GM04503 (cell line): ENCODE measurements at places on chromosomes 5 and 9.

DNA sequence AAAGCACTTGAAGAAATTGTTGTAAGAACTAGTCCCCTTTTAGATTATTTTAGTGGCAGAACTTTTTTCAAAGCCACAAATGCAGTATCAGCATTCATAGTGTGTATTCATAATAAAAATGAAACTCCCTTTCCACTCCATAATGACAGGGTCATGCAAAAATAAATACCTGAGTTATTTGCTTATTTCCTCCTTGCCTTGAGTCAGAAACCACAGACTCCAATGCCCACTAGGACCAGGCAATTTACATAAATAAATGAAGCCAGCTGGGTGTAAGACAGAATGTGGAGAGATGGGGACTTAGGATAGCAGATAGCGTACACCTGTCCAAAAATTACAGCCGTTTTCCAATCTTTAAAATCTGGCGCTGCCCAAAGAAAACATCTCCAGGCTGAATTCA is 417.8 kb downstream of the TMEM161B start:
- no peak for DNase-seq

DNA sequence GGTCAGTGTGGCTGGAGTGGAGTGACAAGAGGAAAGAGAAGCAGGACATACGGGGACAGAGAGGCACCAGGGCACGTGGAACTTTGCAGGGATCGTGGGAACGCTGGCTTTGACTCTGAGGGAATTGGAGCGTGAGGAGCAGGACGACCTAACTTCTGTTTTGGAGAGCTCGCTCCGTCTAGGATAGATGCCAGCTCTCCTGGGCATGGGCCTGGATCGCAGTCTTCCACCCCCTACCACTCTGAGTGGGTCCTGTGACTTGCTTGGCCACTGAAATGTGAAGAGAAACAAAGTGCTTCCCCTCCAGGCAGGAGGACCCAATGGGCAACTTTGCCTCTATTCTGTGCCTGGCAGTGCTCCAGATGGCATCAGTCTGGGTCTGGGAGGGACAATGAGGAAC is 8.7 kb upstream of the SH3PXD2B start:
- no peak for DNase-seq

DNA sequence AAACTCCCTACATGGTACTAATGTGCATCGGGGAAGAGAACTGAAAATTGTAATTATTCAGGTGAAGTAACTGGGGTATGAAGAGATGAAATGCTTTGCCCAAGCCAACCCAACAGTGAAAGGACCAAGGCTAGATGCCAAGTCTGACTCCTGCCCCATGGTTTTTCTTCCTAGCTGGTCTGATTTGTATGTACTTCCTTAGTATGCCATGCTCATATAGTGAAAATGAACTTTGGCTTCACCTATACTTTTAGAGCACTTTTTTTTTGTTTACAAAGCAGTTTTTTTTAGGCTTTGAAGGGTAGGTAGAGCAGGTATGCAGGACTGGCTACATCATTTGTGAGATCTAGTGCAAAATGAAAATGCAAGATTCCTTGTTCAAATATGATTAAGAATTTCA is 359.4 kb upstream of the RIOK2 start:
- DNase-seq: no peak

DNA sequence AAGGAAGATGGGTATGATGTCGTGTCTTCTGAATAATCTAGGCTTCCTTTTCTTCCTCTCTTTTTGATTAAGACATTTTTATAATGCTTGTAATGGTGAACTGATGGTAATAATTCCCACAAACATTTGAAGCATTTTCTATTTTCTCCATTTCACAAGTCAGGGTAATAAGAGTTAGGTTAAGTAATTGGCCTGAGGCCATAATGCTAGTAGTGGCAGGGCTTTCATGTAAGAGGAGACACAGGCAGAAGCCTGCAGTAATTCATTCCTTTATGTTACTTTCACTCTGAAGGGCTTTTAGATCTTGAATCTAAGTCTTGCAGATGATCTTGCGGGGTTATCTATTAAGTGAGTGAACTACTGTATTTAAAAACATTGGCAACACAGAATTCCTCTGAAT is 374.9 kb downstream of the MAT2B start:
- no peak for DNase-seq

DNA sequence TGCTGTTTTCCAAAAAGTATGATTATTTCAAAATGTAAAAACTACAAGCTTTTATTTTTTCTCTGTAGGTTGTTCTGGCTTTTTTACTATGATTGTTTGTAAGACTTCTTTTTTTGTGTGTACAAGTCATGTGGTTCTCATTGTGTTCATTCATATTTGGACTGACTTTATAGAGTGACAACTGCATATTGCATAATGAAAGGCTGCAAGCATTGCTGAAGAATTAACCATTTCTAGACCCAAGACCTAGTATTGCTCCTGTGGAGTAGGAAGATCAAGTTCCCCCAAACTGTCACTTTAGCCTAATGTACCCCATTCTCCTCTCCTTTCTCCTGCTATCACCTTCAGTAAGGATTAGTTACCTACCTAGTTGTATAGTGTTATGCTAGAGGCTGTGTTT is 10.0 kb downstream of the MAP1B start:
- no peak for DNase-seq

- no peak for DNase-seq
Measured at GRCh38 chr5:169408731-169409130, 107.8 kb upstream of the SLIT3 start.

DNA sequence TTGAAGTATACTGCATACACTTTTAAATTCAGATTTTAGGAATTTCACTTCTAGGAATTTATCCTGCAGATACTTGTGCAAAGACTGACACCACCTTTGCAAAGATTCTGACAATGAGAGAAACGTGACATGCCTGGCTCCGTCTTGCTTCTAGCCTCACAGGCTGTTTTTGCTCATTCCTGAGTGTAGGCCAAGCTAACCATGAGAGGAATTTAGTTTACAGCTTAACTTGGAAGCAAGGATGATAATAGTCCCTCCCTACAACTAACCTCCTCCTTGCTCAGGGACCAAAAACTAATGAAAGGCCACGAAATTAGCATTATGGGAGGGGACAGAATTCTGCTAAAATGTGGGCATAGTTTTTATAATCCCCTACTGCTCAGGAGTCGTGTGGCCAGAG is 31.1 kb downstream of the C5orf22 start:
- DNase-seq: peak; percentile 8

GRCh38 chr9:89608641-89609335 is 4.0 kb downstream of the GADD45G start:
- DNase-seq: no peak

DNA sequence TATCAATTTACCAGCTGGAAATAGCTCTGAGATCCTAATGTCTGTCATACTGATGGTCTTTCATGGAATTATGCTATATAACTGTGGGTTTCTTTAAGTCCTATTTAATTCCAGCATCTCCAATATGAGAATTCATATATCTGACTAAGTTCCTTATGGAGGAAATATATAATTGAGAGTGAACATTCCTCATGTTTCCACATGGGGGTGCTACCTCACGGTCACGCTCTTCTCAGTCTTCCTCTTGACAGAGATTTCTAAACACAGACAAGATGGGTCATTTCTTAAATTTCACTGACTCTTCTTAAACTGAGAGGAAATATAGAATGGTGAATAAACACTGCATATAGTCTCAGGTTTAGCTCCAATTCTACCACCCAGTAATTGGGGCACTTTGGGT is 212.1 kb downstream of the SLF1 start:
- no peak for DNase-seq

DNA sequence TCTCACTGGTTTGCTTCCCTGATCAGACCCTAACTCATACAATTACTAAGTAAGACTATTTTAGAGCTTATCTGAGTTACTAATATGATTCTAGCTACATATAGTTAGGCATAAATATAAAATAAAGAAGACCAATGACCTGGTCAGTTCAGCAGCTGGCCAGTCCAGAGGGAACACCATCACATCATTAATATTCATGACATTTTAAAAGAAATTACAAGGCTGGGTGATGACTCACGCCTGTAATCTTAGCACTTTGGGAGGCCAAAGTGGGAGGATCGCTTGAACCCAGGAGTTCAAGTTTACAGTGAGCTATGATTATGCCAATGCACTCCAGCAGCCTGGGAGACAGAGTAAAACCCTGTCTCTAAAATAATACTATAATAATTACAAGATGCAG is 37.0 kb upstream of the CDC42SE2 start:
- DNase-seq: no peak

GRCh38 chr5:43581398-43581797 is 21.6 kb upstream of the NNT start:
- no peak for DNase-seq

DNA sequence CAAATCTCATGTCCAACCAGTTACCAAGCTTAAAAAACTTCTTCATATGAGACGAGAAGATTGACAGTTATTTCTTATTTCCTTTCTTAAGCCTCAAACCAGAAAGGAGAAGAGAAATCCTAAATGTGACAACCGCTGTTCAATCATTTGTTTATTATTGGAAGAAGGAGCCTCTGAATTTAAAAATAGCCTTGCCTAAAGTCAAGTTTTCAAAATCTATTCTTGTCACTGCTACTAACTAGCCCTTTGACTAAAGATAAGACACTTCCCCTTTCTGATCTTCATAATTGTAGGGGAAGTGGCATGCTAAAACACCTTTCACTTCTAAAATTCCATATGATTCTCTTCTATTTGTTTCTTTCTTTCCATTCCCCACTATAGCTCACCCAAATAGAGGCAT is 106.2 kb upstream of the EMB start:
- DNase-seq: no peak

- DNase-seq: no peak
Measured at GRCh38 chr5:173689737-173690360, 73.4 kb upstream of the BOD1 start.

DNA sequence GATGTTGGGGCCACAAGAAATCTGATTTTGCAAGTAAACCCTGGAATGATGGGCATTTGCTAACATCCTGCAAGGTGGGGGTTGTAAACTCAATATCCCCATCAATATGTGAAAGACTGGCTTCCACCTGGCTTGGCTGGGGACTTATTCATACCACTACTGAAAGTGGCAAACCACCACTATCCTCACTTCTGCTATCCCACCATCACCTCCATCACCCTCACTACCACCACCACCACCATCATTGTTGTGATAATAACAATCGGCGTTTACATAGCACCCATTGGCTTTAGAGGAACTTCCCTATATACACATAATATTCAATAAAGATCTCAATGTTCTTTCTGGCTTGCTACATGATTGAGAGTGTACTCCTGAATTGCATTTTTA is 224.7 kb upstream of the DAP start:
- DNase-seq: no peak

- DNase-seq: no peak
Measured at GRCh38 chr5:73668017-73668416, 42.0 kb downstream of the ARHGEF28 start.

- no peak for DNase-seq
Measured at GRCh38 chr9:121700832-121701419, 49.5 kb downstream of the DAB2IP start.

GRCh38 chr9:79883073-79883645 is 311.4 kb downstream of the TLE4 start:
- no peak for DNase-seq

GRCh38 chr9:123266655-123267399 is 1.6 kb downstream of the STRBP start:
- no peak for DNase-seq

GRCh38 chr9:71131145-71131544 is 9.7 kb upstream of the TRPM3 start:
- no peak for DNase-seq

DNA sequence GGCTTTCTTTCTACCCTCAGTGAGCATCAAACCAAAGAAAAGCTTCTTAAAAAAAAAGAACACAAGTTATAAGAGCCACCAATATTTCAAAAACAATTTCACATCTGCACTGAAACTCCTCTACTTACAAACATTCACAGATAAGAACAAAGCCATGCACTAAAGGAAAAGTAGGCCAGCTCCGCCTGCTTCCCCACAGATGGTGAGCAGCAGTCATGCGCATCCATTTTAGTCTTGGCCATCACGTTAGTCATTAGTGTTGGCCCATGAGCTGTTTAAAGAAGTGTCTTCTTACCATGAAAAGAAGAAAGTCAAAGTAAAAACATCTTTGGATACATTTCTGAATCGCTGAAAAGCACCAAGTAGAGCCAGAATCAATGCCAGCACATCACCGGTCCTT is 40.0 kb upstream of the SMIM23 start:
- no peak for DNase-seq

GRCh38 chr5:164649266-164649665 is 1143.8 kb downstream of the MAT2B start:
- DNase-seq: no peak

GRCh38 chr9:122088880-122089706 is 4.0 kb downstream of the TTLL11 start:
- no peak for DNase-seq

DNA sequence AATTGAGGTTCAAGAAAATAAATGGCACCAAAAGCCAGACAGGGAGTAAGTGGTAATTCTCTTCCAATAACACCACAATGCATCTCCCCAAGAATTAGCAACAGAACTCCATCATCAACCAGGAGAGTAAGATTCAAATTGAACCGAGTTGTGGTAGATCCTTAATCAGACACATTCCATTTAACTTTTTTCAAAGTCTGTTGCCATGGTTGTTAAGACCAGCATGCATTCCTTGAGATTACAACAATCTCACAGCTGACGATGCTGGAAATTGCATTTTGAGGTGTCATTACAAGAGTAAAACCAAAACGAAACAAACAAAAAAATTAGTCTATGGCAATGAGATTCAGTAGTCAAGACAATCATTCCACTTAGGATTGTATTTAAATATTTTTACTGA is 78.9 kb upstream of the ZNF462 start:
- DNase-seq: no peak

DNA sequence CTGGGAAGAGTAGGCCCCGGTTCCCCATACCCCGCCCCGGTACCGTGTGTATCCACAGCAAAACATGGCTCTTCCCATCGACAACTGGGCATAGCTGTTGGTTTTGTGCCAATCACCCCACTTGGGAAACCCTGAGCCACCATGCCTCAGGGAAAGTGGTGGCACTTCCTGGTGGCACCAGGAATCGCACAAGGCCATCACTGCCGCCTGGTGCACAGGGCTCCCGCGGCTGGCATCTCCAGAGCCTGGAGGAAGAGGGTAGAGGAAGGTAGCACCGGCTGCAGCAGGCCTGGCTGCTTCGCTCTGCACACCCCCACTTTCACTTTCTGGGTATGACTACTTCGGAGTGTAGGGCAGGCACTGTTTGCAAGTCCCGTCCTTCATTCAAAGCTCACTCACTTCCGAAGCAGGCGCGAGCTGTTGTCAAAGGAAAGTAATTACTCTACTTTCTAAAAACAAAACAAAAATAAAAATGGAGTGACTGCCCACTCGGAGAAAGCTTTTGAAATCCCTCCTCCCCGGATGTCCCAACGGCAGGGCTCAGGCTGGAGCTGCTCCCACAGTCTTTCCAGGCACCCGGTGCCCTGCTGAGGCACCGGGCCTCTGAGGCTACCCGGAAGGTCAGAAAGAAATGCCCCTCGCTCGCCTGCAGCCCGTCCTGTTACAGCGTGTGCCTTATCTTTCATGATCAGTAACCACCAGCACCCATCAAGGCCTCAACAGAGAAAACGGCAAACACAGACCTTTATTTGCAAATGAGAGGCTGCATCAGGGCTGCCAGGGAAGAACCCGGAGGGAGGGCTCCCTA is 2.0 kb downstream of the BRD3 start:
- DNase-seq: peak; percentile 22

GRCh38 chr5:67306965-67307607 is 110.5 kb upstream of the CD180 start:
- peak; percentile 40 for DNase-seq
